Suppressor macrophage treated with lipopolysaccharide for 1 hour (primary cell): ENCODE measurements at places on chromosomes 4 and X.

GRCh38 chr4:3411676-3412075 lies 30.1 kb upstream of the HGFAC start:
- DNase-seq, result no peak

DNA sequence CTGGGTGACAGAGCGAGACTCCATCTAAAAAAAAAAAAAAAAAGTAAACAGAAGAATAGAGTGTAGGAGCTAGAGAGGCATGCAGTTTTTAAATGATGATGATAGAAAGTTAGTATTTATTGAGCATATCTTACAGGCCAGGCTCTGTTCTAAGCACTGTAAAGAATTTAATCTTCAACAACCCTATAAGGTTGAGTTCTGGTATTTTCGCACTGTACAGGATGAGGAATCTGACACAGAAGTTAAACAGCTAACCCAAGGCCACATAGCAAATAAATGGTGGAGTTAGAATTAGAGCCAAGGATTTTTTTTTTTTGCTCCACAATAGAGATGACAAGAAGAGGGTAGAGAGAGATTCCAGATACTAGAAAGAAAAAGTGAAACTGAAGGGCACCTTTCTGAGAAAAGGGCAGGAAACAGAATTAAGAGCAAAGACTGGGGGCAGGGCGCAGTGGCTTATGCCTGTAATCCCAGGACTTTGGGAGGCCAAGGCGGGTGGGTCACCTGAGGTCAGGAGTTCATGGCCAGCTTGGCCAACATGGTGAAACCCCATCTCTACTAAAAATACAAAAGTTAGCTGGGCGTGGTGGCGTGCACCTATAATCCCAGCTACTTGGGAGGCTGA lies 56.1 kb downstream of the KLHL5 start:
- DNase-seq, result no peak

DNA sequence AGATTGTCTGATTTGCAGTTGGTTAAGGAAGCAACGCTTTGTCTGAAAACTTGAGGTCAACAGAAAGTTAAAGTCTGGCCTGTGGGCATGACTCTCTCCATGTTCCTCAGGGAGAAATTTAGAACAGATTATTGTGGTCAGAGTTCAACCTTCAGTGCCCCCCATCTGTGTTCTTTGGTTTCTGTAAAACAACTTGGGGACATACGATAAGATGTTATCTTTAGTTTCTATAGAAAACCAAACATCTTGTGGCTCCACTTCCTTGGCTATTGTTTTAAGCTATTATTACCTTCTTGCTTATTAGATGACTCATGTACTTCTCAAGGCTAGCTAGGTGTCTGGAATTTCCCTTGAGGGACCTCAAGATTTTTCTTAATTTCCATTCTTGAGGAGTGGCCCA lies 507.7 kb downstream of the PDHA2 start:
- no peak for DNase-seq

GRCh38 chrX:6002056-6002455 lies 226.6 kb downstream of the NLGN4X start:
- DNase-seq, result no peak

GRCh38 chrX:97027384-97027922 lies 143.7 kb downstream of the RPA4 start:
- no peak for DNase-seq

- no peak for DNase-seq
Observed at GRCh38 chr4:57206172-57206571, 96.0 kb upstream of the IGFBP7 start.

DNA sequence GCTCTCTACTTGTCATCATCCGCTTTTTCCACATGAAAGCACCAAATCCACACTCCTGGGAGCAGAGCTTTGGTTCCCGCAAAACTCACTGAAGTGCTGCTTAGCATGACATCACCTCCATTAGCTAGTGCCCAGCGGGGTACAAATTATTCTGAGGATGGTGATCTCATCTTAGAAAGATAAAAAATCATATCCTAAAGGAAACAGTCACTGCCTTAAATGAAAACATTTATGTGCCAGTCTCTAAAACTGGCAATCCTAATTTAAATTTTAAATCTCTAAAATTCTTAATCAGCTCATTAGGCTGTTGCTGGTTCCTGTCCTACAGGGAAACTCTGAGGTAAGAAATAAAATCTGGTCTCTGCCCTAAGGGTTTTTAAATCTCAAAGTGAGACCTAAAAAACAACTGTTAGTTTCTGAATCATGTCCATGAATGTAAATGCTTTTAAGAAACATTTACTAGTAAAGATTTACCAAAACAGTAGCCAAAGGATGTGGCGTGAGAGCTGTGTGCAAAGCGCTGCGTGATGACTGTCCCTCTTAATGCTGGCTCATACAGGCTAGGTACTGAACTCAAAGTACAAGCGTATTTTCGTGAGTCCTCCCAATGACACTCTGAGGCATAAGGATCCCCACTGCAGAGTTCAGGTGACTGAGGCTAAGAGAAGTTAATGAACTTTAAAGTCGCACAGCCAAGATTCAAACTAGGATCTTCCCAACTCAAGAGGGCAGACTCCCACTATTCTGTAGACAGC lies 4.5 kb downstream of the CASP3 start:
- no peak for DNase-seq

- no peak for DNase-seq
Observed at GRCh38 chr4:180100433-180101344, 2142.5 kb upstream of the TENM3 start.

DNA sequence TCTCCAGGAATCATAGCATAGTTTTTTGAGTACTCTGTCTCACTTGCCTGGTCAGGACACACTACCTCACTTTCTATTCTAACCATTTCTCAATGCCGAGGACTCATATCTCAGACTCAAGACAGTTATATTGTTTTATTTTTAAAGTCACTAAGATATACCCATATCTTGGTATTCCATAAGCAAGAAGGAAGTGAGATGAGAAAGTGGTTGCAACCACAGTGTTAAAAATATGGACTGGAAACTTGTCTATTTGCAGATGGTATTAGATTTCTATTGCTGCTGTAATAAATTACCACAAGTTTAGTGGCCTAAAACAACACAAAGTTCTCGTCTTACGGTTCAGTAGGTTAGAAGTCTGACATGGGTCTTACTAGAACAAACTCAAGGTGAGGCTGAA lies 344.8 kb upstream of the MAGEB2 start:
- no peak for DNase-seq

DNA sequence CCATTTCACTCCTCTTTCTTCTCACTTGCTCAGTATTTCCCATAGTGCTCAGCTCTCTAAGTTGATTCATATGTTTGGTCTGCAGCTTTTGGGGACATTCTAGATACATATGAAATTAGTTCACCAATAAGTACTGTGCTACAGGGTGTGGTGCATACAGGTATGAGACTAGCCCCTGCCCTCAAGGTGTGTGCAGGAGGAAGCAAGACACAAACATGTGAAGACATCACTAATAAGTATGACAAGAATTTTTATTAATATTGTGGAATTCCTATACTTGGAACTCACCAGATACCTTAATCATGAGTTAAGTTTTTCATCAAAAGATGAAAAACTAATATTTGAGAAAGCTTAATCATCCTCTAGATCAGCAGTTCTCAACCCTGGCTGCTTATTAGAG lies 505.2 kb downstream of the ZNF674 start:
- DNase-seq, result no peak

DNA sequence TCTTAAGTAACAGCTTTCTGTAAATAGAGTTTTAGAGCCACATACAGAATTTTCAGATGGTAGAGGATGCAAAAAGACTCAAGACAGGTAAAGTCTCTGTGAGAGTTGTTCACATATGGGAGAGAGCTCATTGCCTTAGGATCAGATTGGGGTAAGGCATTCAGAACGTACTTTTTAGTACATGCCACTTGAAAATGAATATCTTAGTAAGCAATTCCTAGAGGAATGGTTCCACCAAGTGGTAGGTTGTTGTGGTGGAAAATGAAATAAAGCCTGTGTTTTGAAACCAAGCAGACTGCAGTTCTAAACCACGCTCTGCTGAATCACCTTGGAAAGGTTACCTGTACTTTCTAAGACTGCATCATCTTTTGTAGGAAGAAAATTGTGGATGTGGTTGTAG lies 547.0 kb upstream of the LCORL start:
- no peak for DNase-seq

DNA sequence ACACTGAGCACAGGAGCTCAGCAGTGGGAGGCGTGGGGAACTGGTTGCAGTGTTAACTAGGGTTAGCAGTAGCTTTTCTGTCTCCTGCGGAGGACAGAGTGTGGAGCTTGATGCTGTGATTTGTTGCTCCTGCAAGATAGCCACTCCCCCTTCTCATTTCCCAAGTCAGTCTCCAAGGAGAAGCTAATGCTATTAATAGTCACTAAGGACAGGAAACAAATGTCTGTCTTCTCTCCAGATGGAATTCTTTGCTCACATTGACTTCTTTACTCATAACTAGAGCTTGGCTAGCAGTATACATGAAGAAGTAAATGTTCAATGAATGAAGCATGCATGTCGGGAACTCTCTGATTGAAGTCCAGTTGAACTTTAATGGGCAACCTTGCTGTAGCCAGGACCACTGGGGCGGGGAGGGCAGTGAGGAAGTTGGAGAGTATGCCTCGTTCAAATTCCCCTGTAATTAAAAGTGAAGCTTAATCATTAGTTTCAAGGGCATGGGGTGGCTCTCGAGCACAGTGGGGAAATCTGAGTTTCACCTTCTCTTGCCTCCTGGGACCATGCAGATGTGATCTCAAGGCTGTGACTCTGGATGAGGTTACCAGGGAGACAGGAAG lies 156.6 kb upstream of the SCML1 start:
- DNase-seq, result no peak

DNA sequence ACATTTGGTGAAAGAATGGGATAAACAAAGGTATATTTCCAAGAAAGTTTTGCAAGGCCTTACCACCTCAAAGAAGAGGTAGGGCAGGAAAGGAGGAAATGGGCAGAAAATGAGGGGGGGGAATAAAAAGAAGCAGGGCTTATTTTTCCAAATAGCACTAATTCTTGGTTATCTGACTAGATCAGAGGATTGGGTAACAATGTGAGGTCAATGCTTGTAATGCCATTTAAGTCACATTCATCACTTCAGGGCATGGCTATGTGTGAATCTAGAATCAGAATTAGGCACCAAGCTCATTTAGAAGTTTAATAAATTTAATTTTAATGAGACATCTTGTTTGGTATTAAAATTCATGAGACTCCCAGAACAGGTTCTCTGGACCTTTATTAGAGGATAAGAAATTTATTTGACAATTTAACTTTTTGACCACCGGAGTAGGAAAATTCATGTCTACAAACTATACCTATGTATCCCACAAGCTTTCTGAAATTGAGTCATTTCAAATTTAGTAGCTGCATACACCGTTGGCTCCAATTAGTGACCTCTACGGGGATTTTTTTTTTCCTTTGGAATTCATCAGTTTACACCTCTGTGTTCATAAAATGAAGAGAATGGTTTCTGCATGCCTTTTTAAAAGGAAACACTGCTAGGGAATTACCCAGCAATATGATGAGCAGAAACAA lies 1.4 kb upstream of the STS start:
- no peak for DNase-seq

- DNase-seq, result no peak
Observed at GRCh38 chrX:43003939-43004338, 226.0 kb upstream of the PPP1R2C start.

GRCh38 chrX:102341867-102342266 lies 94.9 kb downstream of the NXF2 start:
- DNase-seq, result no peak

DNA sequence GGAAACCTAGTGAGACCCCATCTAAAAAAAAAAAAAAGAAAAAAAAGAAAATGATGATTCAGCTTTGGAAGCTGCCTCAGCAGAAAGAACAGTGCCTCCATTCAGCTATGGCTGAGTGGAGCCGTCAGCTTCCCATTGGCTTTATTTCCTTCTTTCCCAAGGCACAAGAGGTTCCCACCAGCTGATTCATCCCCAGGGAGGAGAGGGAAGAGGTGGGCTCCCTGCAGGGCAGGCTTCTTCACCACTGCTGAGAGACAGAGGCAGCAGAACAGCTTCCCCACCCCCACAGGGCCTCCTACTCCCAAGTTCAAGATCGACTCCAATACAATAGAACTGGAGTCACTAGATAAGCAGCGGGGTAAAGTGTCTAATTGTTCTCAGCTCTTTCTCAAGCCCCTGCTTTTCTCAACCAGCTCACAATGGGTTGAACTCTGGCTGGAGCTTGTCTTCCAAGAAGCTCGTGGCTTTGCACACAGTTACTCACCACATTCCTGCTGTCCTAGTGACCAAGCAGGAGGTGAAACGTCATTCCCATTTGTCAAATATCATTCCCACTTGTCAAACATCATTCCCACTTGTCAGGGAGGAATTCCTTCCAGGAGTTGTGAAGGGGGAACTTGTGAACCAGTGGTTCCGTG lies 47.8 kb downstream of the FHDC1 start:
- no peak for DNase-seq

DNA sequence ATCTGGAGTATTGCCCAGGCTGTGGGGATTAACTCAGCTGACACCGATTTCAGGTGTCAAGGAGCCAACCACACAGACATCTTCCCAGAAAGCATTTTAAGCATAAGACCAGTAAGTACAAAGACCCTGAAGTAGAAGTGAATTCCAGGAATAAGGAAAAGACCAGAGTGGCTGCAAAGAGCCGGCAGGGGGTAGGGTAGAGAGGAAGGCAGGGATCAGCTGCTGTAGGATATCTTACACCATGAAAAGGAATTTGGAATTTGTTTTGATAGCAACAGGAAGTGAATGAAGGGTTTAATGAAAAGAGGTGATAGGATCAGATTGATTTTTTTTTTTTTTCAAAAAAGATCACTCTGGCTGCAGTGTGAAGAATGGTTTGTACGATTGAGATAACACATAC lies 113.6 kb upstream of the PPARGC1A start:
- DNase-seq, result no peak

- no peak for DNase-seq
Observed at GRCh38 chr4:110170861-110171260, 27.6 kb downstream of the ELOVL6 start.

DNA sequence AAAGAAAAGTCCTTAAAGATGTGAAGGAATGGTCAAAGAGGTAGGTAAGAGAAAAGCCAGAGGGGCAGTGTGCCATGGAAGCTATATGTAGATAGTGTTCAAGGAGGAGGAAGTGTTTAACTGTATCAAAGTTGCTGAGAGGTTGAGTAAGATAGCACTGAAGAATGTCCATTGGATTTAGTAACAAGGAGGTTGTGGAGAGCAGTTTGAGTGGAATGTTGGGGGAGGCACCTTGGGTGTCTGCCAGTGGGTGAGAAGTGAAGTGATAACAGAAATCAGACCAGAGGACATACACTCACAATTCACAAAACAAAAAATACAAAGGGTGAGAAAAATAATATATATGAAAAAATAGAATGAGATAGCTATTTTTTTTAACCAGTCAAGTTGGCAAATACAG lies 121.3 kb upstream of the AMOT start:
- DNase-seq, result no peak

GRCh38 chr4:61177367-61177766 lies 22.8 kb upstream of the ADGRL3 start:
- DNase-seq, result no peak

GRCh38 chr4:3329887-3330286 lies 37.1 kb downstream of the RGS12 start:
- DNase-seq, result no peak

GRCh38 chrX:154409222-154409871 lies at the start of gene DNASE1L1:
Gene DNASE1L1 (minus strand): TSS chrX:154409254. CDS start chrX:154405568, 3,686 bp downstream.
- peak; percentile 90 for DNase-seq

- DNase-seq, result no peak
Observed at GRCh38 chr4:4872314-4872903, 12.9 kb downstream of the MSX1 start.

- DNase-seq, result no peak
Observed at GRCh38 chr4:1399508-1400190, 6.6 kb downstream of the NKX1-1 start.
